ENCODE measurements at places on chromosomes 12 and 14.
A peak's percentile ranks its signal among the peaks of the same experiment; 100 is the strongest.

DNA sequence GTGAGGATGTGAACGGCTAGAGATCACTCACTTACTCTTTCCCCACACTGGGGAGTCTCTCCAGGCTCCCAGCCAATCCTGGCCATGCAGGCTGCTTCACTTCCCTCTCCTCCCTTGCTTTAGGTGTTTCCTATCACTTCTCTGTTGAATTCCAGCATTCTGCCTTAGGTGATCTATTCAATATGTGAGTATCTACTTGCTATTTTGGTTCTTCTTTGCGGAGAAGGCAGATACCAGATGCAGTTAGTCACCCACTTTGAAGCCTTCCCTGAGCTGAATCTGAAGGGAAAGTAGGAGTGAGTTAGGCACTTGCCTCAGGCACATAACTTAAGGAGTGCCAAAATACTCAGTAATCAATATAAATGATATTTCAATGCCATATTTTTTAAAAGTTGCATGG, 36.0 kb upstream of the FAR2 start:
- no peak for DNase-seq

DNA sequence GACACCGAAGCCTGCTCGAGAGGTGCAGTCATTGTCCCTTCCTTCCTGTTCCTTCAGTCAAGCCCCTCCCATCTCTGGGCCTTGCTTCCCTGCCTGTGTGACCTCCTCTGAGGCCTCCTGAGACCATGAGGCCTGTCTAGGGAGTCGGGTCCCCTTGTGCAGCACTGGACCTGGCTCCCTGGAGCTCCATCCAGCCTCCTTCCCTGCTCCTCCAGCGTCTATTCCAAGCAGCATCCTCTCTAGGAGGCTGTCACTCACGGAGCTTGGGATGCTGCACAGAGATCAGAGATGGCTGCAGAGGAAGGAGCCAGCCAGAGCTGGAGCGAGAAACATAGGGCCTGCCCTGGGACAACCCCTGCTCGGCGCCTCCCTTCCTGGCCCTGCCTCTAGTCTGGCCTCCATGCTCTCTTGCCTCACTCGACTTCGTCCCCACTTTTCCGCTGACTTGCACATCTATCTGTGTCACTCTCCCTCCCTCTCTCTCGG, 142.7 kb downstream of the BCL11B start:
- no peak for DNase-seq

DNA sequence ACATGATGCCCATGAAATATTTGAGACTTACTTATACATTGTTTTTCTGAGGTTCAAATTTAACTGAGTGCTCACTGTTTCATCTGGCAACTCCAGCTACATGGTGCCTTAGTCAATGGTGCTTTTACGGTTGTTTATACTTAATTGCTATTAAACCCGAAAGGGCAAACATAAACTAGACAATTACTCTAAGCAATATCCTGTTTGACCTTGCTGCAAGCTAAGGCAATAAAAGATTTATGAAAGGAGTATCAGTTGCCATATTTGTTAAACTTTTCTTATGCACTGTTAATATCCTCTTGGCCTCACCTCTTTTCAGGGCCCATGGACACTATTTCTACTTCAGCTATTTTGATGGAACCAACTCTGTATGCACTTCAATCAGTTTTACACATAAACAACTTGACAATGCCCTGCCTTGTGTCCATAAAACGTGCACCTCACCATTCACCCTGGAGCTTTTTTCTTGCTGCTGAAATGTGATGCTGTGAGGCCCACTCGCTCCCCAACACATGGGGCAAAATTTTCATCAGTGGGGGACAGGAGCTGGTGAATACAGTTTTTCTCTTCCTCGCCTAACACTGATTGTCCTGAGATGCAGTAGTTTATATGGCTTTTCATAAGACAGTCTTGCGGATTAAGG, 64.1 kb upstream of the HIF1A start:
- DNase-seq = no peak

DNA sequence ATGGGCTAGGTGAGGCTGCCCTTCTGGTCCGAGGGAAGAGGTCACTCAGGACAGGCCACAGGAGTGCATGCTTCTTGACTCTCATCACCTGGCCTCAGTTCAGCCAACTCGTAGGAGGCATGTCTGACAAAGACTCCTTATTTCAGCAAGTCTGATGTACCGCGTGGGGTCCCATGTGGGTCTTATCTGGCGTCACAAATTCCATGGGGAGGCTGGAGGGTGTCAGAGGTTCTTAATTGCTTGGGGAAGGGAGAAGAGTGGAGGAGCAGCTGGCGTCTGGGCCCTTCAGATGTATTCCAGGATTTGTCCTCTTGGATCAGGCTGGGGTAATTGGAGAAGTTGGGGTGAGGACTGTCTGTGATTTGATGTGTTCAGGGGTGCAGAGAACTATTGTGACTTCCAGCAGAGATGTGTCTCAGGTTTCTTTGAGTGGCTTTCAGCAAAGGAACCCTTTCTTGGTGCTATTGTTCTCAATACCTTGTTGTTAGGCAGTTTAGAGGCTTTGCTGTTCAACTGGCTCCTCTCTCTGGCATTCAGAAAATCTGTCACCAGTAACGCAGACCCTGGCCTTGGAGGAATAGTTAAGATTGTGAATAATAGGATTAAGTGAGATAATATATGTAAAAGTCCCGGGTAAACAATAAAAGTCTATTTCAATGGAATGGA, 60.1 kb downstream of the SUSD6 start:
- no peak for DNase-seq

DNA sequence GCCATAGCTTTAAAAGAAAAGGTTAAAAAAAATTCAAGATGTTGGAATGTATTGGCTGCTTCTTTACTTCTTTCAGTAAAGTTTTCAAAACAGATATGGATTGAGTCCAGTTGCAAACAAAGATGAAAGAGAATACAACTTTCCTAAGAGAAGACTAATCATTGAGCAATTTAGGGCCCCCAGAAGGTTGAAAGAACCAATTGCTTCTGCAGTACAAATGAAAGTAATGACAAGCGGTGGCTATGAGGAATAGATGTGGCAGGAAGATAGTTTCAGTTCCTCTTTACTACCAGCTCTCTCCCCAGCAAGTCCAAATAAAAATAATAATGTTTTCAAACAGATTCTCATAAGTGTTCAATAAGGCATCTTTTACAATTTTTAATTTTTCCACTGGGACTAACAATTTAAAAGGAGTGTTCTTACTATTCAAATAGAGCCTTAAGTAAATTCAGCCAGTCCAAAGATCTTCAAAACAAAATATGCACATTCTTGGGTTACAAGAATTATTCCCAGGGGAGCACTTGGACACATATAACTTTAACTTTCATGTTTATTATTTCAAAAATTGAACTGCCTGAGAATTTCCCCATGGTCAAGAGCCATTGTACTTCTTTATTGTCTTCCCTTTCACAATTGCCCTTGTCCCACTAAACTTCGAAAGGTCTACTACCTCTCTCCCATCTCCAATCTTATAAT, 62.3 kb upstream of the PPP1R12A start:
- no peak for DNase-seq

- DNase-seq = peak; percentile 81
Measured at GRCh38 chr12:49507139-49507538, 31.7 kb upstream of the KCNH3 start.

GRCh38 chr12:33703221-33703620, 263.6 kb upstream of the SYT10 start:
- DNase-seq = no peak

DNA sequence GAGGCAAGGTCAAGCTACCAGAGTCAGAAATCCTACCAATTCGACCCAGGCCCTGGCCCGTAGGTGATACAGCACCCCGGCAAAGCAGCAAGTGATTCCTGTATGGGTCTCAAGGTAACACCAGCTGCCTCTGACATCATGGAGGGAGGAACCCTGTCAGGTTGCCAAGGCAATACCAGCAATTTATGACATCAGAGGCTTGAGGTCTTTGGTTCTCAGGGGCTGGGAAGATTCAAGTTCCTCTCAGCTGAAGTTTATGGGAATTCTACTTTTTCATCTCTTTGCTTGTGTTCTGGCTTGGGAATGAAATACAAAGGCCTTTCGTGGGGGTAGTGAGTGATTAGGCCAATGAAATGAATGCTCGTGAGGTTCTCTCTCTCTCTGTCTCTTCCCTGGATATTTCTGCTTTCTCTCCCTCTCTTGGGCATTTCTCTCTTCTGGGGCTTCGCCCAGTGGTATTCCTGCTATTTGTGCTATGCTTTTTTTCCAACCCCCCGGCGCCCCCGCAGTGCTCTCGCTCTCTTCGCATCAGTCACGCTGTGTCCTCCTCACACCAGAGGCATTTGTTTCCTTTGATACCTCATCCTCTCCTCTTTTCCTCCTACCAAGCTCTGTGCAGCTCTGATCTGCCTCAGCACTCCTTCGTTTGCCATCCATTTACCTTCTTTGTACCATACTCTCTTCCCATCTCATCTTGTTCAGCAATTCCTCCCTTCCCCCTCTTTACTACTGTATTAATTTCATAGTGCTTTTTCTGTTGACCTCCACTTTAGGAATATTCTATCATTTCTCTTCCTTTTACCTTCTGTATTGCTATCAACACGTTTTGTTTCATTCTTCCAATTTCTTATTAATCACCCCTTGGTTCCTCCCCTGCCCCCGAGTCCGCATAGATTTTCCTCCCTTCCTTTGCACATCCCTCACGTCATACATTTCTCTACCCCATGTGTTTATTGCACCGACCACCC, 2.9 kb downstream of the ZFHX2 start:
- DNase-seq = no peak

DNA sequence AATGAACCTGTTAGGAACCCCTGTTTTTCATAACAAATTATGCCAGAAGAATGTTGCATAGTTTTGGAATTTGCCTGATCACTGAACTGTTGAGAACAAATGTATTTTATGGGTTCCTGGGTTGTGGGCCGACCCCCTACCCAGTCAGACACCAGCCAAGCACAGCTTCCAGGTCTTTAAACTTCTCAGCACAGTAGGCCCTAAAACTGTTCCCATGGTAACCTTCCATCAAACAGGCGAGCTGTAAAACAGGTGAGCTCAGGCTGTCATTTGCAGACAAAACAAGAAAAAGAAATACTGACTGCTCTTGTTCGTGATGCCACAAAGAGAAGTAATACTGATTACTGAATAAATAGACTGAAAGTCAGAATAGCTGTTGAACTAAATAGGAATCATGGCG, 147.0 kb downstream of the PTPRO start:
- DNase-seq = no peak

DNA sequence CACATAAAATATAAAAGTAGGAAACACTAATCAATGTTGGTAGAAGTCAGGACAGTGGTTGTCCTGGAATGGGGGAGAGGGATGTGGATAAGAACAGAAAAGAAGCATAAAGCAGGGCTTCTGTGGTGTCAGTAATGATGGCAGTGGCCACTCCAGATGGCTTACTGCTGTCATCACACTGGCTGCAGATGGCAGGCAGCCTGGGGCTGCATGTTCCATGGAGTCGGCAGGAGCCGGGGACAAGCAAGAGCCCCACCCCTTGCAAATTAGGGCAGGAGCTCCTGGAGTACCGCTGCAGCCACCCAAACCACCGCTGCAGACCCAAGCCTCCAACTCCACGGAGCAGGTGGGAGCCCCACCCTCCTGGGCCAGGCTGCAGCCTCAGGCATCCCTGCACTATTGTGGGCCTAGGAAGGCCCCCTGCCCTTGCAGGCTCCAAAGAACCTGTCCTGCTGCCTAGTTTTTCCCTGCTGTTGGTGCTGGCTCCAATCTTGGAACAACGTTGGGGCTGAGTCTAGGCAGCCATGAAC, 28.8 kb upstream of the SLC5A8 start:
- DNase-seq = no peak

- peak; percentile 90 for DNase-seq
Measured at GRCh38 chr12:120234643-120235368, 30.7 kb downstream of the PXN start.

- no peak for DNase-seq
Measured at GRCh38 chr12:12546314-12546772, 16.3 kb downstream of the DUSP16 start.

GRCh38 chr14:71063351-71063750, 156.1 kb downstream of the PCNX1 start:
- no peak for DNase-seq

DNA sequence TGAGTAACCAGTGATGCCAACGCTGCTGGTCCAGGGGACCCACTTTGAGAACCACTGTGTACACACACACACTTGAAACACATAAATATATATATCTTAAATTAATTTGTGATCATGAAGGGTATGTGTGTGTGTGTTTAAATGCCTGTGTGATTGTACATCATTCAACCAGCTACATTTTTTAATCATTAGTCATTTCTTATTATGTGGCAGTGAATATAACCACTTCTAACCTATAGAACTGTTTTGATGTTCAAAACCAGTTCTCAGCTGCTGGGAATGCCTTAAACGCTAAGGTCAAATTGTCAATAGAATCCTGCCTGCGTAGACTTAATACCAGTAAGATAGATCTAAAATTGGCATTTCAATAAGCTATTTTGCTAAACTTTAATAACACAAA, 330.0 kb downstream of the SYT1 start:
- DNase-seq = peak; percentile 6

DNA sequence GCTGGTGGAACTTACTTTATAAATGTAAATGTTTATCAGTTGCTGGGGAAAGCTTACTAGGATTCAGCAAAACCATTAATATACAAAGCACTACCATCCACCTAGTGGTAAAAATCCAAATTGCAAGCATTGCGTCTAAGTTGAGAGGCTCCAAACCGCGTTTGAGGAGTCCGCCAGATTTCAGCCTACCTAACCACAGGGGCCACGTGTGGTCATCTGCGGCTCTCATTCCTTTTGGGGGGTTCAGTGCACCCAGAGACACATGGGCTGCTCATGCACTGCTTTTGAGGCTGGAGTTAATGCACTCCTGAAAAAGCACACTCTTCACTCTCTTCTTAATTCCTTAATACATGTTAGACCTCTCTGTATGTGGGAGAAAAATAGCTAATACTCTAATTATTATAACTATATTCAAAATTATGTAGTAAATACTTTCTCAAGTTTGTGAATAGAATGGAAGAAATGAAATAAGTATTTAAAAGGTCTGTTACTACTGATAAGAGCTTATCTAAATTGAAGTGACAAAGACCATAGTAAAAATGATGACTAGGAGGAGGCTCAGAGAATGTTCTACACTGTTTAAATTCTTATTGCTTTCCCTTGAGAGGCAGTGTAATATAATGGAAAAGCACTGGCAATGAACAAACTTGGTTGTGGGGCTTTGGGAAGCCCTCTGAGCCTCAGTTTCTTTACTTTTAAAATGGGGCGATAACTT, 41.4 kb upstream of the MANSC4 start:
- peak; percentile 33 for DNase-seq

- no peak for DNase-seq
Measured at GRCh38 chr14:51513933-51514332, 137.8 kb upstream of the FRMD6 start.

- no peak for DNase-seq
Measured at GRCh38 chr12:10919809-10920208, 9.2 kb upstream of the PRH2 start.

- no peak for DNase-seq
Measured at GRCh38 chr12:111434680-111435338, 29.1 kb downstream of the SH2B3 start.

All from retinal pigment epithelial cell (primary cell).